Omental fat pad (tissue), 4 donors: ENCODE measurements at places on chromosomes 7 and 10.

DNA sequence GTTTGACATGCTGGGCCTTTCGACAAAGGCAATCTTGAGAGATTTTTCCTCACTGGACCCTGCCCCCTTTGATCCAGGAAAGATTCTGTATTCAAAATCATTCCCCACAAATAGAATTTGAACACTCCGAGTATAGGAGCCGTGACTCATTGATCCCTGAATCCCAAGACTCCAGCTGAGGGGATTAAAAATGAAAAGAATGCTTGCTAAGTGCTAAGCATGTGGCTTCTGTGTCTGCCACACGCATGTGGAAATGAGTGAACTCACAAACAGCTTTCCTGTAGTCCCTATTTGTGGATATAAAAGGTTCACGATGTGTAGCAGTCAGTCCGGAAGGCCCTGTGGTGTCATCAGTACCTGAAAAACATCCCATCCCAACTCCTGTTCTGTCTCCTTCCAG is 674.3 kb downstream of the SDK1 start:
- no peak for DNase-seq

DNA sequence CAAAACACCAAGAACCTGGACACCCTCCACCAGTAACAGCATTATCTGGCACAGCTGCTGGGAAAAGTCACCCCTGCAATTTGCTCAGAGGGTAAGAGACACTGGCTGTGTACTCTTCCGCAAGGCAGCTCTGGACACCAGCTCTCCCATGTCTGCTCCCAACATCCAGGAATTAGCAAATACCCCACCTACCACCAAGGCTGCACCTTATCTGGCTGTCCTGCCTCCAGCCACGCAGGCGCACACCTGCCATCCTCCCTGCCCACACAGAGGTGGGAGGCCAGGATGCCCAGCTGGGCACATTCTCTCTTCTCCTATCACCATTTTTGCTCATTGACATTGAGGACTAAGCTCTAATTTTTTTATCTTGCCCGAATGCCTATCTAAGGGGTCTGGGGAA is 20.3 kb upstream of the BNIP3 start:
- DNase-seq: no peak

- DNase-seq: no peak
Measured at GRCh38 chr10:3750006-3750816, 34.8 kb downstream of the KLF6 start.

GRCh38 chr10:87559392-87559791 is 54.7 kb downstream of the MINPP1 start:
- no peak for DNase-seq

- no peak for DNase-seq
Measured at GRCh38 chr7:123673752-123674398, 18.2 kb downstream of the LMOD2 start.

GRCh38 chr10:120505866-120506265 is 48.8 kb downstream of the PLPP4 start:
- no peak for DNase-seq

DNA sequence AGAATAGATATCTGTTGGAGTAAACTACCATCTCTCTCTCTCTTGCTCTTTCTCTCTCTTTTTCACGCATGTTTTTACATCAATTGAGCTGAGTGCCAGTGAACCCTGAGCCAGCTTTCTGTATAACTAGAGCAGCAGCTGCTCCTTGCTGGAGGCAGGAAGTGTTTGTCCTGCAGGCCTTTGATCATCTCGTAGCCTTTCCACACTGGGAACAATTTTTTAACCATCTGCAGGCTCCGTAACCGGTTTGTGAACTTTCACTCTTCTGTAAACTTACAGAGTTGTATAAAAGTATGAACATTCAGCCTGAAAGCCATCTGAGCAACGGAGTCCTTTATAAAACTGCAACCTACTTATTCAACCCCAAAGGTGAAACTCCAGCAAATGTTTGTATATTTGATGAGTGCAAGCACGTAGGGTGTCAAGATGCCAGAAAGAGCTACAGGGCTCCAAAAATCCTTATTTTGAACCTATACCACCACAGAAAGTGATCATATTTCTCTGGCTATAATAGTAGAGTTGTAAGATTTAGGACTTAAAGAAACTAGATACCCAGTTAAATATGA is 162.8 kb upstream of the NFE2L3 start:
- DNase-seq: no peak

GRCh38 chr10:113562704-113563103 is 9.9 kb downstream of the HABP2 start:
- no peak for DNase-seq

DNA sequence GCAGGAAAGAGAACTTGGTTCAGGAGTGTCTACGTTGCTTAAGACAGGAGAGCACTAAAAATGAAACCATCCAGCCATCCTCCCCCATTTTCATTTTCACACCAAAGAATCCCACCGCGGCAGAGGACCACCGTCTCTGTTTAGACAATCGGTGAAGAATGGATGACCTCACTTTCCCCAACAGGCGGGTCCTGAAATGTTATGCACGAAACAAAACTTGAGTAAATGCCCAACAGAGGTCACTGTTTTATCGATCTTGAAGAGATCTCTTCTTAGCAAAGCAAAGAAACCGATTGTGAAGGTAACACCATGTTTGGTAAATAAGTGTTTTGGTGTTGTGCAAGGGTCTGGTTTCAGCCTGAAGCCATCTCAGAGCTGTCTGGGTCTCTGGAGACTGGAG is 1.4 kb upstream of the IL6 start:
- DNase-seq: no peak
